ENCODE measurements at places on chromosomes 7 and 10.

DNA sequence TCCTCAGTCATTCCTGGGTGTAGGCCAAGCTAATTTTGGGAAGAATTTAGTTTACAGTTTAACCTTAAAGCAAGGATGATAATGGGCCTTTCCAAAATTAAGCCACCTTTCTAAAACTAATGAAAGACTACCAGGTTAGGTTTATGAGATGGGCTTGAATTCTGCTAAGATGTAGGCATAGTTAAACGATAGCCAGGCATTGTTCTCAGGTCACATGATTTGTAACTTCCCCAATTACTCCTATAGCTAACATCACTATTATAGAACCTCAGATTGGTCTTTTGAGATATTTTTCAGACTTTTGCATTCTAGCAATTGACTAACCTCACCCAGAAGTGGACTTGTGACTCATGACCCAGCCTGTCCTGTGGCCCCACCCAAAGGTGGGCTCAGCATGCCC is 7.0 kb upstream of the NUB1 start:
- DNase-seq = no peak

GRCh38 chr7:153858355-153858754 is 193.8 kb upstream of the DPP6 start:
- no peak for DNase-seq

GRCh38 chr10:80538481-80539185 is 931 bp downstream of the SH2D4B start:
- DNase-seq = no peak

- no peak for DNase-seq
Measured at GRCh38 chr7:151179946-151180345, 7.1 kb downstream of the ASB10 start.

GRCh38 chr10:127034790-127035189 is 129.6 kb downstream of the DOCK1 start:
- DNase-seq = no peak

Measured in left kidney (tissue), 8 donors.